Esophagus mucosa (tissue), 1 donor: ENCODE measurements at places on chromosomes 4 and X. TPM values are rescaled to one million over a fixed set of nuclear protein-coding genes. Genes with fewer than 3 reads are reported as not detected.

The ETDB gene
- total RNA-seq = not detected

The HS3ST1 gene
- total RNA-seq = 18.7 TPM

The CHIC2 gene
- 29.7 TPM for total RNA-seq

The RAB28 gene
- 8.1 TPM for total RNA-seq

The C4orf46 gene
- 2.1 TPM for total RNA-seq

The C1QTNF7 gene
- 0.52 TPM for total RNA-seq

The ATOH1 gene
- total RNA-seq = not detected

The IGSF1 gene
- total RNA-seq = 0.08 TPM

The MRFAP1L1 gene
- 28.1 TPM for total RNA-seq

The CT45A10 gene
- not detected for total RNA-seq

The F8A1 gene
- 19.6 TPM for total RNA-seq

The TRPC5OS gene
- not detected for total RNA-seq

The IL13RA1 gene
- total RNA-seq = 82.2 TPM

The MAGEA11 gene
- not detected for total RNA-seq

The RHOXF1 gene
- not detected for total RNA-seq
